Activated T-cell treated with anti-CD3 and anti-CD28 coated beads, Interleukin-2, amount 50 U/mL, for 48 hours (primary cell): ENCODE measurements at places on chromosomes 12 and 14.

DNA sequence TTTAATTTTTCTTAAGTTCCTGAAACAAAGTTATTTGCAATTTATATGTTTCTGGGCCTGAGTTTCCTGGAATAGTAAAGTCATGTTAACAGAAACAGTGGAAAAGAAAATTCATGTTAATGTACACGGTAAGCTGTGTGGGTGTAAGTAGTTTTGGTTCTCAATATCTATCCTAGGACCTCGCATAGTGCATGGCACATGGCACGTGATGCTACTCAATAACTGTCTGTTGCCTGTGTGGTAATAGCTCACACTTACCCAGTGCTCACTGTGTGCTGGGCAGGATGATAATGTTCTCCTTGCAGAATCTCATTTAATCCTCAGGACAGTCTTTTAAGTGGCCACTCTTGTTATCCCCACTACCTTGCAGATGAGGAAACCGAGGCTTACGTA, 100.7 kb downstream of the DUSP16 start:
- no peak for DNase-seq

GRCh38 chr12:94798113-94798512, 147.8 kb upstream of the TMCC3 start:
- DNase-seq, result no peak

DNA sequence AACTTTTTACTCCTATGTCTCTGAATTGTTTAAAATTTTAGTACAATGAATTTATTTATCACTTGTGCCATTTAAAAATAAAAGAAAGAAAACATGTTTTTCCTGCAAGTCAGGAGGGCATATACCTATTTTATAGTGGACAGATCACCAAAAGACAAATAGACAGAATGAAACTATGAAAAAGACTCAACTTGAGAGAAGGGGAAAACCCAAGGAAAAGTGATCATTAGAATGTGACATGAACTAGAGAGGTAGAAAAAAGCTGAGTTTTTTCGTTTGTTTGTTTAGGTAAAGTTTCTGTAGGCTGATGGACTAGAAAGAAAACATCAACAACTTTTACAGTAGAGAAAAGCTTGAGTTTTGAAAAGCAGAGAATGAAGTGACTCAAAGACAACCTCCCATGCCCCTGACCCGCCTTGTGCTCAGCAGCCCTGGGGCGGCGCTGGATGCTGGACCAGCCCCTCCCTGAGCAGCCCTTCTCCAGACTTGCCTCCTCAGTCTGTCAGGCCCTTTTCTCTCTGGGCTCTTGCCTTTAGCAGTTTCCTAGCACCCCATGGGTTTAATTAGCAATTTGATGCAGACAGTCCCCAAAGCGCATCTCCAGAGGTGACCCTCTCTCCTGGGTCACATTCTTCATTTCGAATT, 95.1 kb upstream of the ARID2 start:
- DNase-seq, result no peak

DNA sequence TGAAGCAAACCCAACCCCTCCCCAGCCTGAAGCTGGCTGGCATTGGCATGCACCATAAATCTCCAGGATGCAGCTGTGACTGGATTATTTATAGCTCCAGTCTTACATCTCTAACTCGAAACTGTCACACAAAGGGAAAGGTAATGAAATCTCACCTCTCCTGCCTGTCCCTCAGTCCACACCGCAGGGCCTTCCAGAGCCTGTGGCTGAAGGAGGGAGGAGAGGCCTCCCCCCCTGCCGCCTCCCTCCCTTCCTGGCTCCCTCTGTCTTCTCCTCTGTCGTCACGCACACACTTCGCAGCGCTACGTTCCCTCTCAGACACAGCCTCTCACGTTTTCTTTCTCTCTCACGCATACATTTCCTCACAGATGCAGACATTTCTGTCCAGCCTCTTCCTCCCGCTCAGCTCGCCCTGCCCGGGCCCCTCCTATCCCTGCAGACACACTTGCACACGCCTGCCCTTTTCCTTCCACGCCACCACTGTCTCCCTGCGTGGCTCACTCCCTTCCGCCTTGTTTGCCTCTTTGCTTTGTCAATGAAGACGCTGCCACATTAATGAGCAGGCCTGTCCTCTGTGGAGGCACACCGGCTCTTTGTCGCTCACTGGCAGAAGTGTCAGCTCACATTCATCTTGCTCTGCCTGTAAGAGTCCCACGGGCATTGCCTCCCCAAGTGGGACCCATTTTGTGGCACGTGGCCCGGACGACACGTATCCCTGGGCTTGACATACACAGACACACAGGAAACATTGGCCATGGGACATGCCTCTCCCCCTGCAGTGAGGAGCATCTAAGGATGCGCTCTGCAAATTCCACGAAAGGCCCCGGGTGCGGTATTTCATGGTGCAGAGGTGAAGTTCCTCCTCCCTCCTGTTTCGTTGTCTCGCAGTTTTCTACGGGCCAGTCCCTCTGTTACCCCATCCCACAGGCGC, 27.9 kb downstream of the IRF2BPL start:
- DNase-seq, result no peak

DNA sequence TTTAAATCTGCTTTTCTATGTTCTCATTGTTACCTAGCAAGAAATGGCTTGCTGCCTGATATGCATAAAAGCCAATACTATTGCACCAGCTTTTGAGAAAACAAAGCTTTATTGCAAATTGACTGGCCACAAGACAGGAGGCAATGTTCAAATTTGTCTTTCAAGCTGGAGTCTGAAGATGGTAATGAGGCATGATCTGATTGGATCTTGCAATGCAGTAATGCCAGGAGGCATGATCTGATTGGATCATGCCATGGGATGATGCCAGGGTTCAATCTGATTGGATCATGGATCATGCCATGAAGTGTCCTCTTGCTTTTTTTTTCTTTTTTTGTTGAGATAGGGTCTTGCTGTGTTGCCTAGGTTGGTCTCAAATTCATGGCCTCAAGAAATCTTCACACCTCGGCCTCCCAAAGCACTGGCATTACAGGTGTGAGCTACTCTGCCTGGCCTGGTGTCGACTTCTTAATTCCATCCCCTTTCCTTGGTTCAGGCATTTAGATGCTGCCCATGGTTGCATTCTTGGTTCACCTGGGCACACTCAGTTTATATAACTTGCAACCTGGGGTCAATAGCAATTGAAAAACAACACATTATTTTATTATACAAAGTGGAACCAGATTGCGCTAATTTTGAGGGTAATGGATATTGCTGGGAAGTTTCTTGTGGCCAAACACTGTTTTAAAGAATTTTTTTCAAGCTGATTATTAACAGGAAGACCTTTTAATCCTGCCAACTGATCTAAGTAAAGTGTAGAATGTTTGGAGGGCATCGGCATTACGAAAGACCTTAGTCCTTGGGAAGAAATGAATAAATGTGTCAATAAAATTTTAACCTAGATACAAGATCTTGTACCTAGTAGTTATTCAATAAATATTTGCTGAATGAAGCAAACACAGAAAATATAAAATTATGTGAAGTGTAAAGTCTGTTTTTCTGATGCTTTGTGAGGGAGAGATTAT, 38.8 kb downstream of the HSD17B6 start:
- DNase-seq, result no peak
